Subcutaneous preadipocyte (primary cell): ENCODE measurements at places on chromosomes 12 and 14. TPM values are rescaled to one million over a fixed set of nuclear protein-coding genes. Genes with fewer than 3 reads are reported as not detected.

Gene PTPRR
- total RNA-seq, result 0.39 TPM in 1 of 2 replicates, not detected in the other

Gene EID3
- 8.1 and 10.2 TPM in 2 replicates for total RNA-seq

Gene NR4A1
- 1.2 and 1.5 TPM in 2 replicates for total RNA-seq

Gene NRXN3
- total RNA-seq, result under 0.01 and 0.73 TPM in 2 replicates

Gene IL31
- not detected in 2 replicates for total RNA-seq

Gene RNFT2
- total RNA-seq, result 1.1 and 4.7 TPM in 2 replicates
